ENCODE measurements at places on chromosomes 7 and 10.

GRCh38 chr10:31762316-31762715, 166.3 kb downstream of the ARHGAP12 start:
- DNase-seq, result no peak

DNA sequence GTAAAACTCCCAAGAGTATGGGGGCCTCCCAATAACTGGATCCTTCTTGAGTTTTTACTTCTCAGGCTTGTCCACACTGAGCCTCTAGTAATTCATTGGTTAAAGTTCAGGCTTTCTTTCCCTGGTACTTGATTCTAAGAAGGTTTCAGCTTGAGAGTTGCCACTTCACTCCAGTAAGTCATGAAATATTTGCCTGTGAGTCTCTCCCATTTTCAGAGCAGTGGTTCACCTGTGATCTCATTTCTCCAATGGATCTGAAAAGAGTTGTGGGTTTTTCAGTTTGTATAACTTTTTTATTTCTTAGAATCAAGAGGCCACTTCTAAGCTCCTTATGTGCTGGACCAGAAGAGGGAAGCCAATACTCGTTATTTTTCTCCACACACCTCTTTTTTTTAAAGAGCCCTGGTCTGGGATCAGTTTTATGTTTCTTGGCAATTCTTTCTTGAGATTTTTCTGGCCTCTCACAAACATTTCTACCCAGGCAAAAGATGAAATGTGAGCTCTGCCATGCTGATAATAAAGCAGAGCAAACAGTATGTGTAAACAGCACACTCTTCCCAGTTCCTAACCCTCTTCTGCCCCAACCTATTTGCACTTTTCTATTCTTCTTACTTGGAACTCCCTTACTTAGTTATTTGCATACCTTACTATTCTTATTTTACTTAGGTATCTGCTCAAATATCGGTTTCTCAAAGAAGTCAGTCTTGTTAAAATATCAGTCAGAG, 983.4 kb downstream of the CCSER2 start:
- no peak for DNase-seq

- peak; percentile 39 for DNase-seq
Measured at GRCh38 chr10:75547391-75548298, 116.2 kb downstream of the LRMDA start.

DNA sequence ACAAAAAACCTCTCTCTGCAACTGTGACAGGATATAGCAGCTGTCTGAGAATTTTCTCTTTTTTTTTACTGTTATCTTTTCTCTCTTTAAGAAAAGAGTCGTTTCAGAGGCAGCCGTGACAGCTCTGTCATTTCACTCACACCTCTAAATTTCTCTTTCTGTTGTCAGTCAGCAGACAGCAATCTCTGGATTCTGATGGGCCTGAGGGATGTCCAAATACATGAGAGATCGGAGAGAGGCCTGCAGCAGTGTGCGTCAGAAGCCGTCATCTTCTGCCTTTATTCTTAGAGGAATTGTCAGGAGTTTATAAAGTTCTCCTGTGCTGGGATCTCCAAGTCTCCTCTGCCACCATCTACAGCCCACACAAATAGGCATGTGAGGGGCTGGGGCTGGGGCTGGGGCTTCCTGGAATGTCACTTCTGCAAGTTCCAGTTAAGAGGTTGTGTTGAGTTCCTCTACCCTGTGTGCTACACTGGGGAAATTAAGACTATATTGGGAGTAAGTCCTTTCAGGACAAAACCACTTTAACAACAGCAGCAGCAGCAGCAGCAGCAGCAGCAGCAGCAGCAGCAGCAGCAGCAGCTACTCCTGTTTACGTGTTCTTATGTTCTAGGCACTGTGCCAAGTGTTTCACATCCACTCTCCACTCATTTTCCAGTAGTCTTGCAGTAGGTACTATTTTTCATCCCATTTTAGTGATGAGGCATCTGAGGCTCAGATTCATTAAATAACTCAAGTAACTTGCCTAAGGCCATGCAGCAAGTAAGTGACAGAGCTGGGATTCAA, 541.3 kb downstream of the LRMDA start:
- DNase-seq, result no peak

DNA sequence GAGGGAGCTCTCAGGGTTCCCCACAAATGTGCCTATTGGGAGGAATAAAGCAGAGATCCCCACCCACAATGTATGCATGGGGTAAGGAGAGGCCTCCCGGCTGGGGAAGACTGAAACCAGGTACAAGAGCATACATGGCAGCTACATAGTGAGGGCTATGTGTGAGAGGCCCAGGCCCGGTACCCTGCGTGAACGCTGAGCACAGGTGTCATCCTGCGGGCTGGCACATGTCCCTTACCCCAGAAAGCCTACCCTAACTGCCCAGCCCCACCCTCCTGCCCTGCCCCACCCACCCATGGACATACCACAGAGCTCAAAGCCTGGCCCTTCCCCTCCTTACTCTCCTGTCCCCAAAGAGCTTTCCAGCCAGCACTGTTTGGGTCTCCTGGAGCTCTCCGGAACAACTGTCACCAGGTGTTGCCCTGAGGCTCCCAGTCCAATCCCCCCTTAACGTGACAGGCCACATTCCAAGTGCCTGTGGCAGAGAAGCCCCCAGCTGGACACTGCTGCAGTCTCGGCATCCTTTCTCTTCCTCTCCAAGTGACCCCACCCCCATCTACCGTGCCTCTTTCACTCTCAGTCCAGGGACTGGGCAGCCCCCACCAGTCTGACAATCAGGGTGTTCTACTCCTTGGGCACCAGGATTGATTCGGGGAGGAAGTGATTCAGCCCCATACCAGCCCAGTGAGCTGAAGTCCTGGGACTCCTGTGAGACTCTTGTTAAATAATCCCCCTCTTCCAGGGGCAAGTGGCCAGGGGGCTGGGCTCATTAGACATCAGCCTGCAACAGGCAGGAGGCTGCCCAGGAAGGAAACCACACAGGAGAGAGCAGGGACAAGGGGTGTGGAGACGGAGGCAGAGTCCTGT, 19.6 kb downstream of the GRID1 start:
- no peak for DNase-seq

GRCh38 chr10:29600067-29600466, 34.7 kb downstream of the SVIL start:
- DNase-seq, result no peak

DNA sequence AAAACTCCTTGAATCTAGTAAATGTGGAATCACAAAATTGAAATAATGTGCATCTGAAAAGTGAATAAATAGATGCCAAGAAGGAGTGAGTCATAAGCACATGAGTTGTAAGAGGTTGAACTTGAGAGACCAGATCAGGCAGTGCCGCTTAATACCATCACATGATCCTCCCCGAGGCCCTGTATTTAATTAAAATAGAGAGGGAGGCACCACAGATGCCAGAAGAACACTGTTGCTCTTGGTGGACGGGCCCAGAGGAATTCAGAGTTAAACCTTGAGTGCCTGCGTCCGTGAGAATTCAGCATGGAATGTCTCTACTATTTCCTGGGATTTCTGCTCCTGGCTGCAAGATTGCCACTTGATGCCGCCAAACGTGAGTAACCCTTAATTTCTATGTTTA, at the start of gene GPNMB:
GPNMB (plus strand) TSS at position 221 of the 400 bp plus-strand sequence; CDS start at position 304, 83 bp downstream.
- no peak for DNase-seq

- no peak for DNase-seq
Measured at GRCh38 chr10:12934777-12935176, 66.7 kb downstream of the CCDC3 start.

DNA sequence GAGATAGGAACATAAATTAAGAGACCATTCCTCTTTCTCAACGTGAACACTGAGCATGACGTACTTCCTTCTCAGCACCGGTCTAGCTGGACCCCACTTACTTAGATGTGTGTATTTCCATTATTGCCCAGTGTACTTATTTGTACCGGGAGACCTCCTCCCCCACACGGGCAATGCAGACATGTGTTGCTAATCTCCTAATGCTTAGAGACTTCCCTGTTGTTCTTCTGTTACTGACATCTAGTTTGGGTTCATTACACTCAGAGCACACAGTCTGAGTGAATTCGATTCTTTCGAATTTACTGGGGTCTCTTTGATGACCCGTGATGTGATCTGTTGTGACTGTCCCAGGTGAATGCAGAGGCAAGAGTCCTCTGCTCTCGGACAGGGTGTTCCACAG, 260.0 kb downstream of the MAD1L1 start:
- DNase-seq, result no peak

GRCh38 chr10:123068087-123068853, 59.5 kb downstream of the ACADSB start:
- no peak for DNase-seq

- DNase-seq, result peak; percentile 20
Measured at GRCh38 chr7:33334349-33334748, 205.0 kb downstream of the BBS9 start.

Data from SK-N-DZ (cell line).